Stimulated activated CD8-positive, alpha-beta memory T cell treated with anti-CD3 and anti-CD28 coated beads, Interleukin-15, amount 100 ng/mL, for 1 hour (primary cell): ENCODE measurements at places on chromosomes 5 and 9.

- no peak for DNase-seq
These were observed 343 bp downstream of the LMX1B start for GRCh38 chr9:126614088-126614454.

GRCh38 chr5:96459313-96460121 lies 26.5 kb upstream of the PCSK1 start:
- no peak for DNase-seq

GRCh38 chr9:68797116-68797515 lies 92.1 kb downstream of the PIP5K1B start:
- no peak for DNase-seq

- DNase-seq, result no peak
These were observed 116.7 kb upstream of the SLIT3 start for GRCh38 chr5:169417676-169418075.

DNA sequence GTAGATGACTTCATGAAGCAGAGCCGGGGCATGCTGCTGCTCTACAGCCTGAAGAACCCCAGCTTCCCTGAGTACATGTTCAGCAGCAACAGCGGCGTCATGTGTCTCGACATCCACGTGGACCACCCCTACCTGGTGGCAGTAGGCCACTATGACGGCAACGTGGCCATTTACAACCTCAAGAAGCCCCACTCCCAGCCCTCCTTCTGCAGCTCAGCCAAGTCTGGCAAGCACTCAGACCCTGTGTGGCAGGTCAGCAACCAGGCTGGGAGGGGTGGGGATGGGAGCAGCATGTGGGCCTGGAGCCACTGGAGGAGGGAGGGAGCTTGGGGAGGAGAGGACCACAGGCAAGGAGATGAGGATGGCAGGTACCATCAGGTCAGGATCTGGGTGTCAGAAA lies 16.2 kb downstream of the ENHO start:
- no peak for DNase-seq

DNA sequence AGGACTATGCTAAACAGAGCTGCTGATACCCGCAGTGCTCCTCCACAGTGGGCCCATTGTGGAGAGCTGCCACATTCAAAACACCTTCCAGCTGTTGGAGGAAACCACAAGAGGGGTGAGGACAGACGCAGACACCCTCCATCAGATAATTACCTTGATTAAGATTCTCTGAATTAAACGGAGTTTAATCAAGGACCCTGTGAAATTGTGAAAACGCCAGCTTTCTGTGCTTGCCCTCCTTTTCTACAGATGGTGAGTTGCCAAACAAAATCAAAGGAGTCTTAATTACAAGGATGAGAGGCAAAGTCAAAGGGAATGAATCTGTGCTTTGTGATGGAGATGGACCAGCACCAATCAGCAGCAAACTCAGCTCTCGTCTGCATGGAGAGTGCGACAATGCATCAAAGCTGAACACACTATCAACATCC lies 596.1 kb downstream of the ELAVL2 start:
- DNase-seq, result no peak

- no peak for DNase-seq
These were observed 16.9 kb downstream of the CLTA start for GRCh38 chr9:36207546-36208012.

GRCh38 chr9:974031-974995 lies 2.1 kb upstream of the DMRT3 start:
- no peak for DNase-seq

DNA sequence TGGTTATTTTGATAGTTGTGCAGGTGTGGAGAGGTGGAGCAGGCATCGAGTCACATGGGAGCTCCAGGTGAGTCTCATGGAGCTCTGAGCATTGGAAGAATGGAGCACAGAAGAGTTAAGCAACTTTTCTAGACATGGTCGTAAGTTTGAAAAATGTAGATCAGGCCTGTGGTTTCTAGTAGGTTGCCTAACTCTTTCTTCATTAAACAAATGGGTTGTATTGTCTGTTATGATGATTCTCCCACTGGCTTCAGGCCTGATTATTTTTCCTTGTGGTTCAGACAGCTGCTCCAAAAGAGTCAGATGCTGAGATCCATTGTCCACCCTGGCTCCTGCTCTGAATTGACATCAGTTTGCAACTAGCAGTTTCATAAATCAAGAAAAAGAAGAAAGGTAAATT lies 80.3 kb upstream of the RPS23 start:
- no peak for DNase-seq

DNA sequence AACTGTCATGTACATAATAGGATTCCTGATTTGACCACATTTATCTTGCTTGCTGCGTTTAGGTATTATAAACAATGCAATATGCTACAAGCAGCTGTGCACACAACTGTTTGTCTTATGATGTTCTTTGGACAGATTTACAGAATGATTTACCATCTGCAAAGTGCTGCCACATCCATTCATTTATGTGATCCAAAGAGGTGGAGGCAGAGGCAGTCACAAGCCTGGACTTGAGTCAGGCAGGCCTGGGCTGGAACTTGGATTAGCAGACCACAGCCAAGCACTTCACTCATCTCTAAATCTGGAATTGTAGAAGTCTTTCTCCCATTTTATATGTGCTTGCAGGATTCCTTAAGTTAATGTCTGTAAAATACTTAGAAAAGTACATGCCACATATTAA lies 149.0 kb downstream of the INSYN2B start:
- DNase-seq, result no peak

GRCh38 chr9:77283991-77284390 lies 106.7 kb downstream of the VPS13A start:
- no peak for DNase-seq

GRCh38 chr5:95304711-95305110 lies 19.8 kb upstream of the MCTP1 start:
- no peak for DNase-seq

DNA sequence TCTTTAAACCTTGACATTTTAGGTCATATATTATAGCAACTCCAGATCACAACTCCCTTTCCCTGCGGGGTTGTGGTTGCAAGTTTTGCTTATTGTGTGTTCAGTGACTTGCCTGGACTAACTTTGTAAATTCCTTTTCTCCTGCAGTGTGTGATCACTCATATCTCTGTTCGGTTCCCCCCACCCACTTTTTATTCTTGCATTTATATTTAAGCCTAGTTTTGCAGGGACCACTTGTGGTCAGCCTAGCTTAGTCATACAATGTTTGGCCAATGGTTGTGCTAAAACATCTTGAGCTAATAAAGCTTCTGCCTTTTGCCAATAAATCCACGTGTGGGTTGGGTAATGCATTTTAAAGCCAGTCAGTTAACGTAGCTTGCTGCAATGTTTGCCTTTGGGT lies 146.5 kb upstream of the IRX4 start:
- no peak for DNase-seq

DNA sequence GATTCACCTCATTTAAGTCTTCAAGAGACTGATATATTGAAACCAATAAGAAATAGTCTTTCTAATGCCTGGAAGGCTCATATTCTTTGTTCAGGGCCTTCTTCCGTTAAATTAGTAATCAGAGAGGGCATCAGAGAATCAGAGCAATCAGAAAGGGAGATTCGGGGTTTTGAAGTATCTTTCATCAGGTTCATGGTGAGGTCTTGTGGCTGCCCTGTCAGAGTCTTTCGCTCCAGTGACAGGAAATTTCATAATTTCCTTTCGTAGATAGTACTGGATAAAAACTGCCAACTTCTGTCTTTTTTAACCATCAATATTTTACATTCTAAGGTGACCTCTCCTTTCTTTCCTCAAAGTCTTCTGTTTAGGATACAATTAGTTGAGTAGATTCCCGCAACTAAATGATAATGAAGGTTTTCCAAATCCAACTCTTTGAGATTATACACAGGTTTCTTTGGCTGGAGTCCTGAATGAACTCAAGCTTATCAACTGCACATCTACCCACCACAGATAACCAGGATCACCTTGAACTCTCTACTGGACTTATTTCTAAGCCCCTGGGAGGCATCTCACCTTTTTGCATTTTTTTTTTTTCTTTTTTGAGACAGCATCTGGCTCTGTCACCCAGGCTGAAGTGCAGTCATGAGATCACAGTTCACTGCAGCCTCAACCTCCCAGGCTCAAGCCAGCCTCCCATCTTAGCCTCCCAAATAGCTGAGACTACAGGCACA lies 5.5 kb downstream of the IL31RA start:
- DNase-seq, result no peak

- no peak for DNase-seq
These were observed 28.2 kb downstream of the MEF2C start for GRCh38 chr5:88854769-88855168.

GRCh38 chr5:96516631-96517071 lies 83.6 kb upstream of the PCSK1 start:
- no peak for DNase-seq

DNA sequence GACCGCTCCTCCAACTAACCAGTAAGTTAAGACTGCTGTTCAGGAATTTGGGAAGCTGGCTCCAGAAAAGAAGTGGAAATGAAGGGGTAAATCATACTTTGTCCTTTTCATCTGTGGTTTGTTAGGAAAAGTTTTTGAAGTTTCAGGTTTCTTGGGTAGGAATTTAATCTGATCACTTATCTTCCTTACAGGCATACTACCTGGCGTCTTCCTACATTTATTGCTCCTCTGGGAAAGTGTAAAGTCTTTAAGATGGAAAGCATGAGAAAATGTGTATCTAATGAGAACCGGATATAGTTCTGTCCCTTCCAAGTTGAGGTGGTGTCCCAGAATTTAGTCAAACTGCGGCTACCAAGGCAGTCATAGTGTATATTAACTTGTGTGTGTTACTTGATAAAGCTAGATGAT lies 1.3 kb downstream of the RASA1 start:
- DNase-seq, result no peak

GRCh38 chr5:120852222-120852860 lies 388.2 kb downstream of the PRR16 start:
- DNase-seq, result no peak

DNA sequence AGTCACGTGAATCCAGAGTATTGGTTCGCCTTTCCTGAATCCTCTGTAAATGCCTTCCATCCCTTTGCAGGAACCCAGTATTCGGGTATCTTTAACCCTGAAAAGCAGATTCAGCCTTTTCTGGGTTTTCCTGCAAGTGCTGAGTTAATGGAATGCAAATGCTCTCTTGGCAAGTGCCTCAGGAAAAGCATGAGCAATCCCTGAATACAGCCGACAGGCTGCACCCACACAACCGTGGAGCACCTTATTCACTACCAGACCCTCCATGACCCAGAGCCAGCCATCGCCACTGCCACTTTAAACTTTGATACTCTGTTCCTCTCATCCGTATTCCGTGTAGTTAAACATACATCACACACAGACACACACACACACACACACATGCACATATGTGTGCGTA lies 54.4 kb downstream of the ZNF622 start:
- DNase-seq, result no peak

DNA sequence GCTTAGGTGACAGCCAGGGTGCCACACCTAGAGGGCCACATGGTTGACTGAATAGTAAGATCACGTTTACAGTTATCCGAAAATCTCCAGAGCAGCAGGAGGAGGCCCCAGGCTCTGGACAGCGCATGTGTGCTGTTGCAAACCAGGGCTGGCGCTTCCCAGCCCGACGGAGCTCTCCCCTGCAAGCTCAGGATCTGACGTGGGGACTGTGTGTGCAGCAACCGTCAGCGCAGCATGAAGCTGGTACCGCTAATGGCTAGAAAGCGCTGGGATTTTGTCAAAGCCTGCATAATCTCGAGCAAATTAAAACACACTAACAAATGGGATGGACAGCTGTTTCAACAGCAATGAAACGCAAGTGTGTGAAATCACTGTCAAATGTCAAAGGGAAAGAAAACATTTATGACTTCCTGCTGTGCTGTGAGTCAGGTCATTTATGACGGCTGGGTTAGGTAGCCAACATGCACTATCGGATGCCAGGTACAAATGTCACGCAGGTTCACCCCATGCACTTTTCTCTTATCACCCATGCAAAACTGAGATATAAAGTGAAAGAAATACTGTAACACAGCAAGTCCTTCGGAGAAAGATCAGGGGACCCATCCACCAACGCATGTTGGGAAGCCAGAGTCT lies 7.5 kb downstream of the SURF4 start:
- no peak for DNase-seq

GRCh38 chr5:59517926-59518585 lies 375.5 kb downstream of the PDE4D start:
- DNase-seq, result no peak

DNA sequence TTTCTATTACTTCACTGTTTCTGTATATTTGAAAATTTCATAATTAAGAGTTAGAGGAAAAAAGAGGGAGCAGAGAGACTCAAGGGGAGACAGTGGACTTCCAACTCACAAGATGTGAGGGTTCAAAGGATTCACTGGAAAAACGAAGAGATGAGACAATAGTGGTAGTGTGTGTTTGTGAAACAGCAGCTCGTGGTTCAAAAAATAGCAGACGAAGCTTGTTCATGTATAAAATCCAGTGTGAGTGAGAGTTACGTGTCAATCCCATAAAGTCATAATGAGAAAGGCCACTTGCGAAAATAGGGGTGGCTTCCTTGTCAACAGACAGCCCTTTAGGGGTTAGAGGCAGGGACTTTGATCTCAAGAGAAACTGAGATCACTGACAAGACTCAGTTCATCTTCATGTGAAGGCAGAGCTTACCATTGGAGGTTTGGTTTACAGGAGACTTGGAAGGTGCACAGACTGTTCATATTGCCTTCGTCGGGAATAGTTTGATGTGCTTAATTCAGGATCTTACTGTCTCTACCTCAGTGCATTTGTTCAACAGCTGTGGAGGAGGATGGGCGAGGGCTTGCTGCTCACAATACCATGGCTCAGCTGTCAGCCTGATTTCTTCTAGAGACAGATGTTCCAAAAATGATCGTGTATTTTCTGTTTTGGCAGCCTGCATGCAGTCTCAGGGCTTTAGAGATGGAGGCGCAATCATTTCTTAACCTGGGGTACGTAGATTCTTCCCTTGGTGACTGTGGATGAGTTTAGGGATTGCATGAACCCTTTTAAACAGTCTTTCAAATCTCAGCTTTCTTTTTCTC lies 105.7 kb upstream of the KLF9 start:
- DNase-seq, result no peak

- DNase-seq, result no peak
These were observed 216.5 kb downstream of the MCTP1 start for GRCh38 chr5:95068289-95068910.

- no peak for DNase-seq
These were observed 172.8 kb upstream of the RASA1 start for GRCh38 chr5:87094833-87095232.

DNA sequence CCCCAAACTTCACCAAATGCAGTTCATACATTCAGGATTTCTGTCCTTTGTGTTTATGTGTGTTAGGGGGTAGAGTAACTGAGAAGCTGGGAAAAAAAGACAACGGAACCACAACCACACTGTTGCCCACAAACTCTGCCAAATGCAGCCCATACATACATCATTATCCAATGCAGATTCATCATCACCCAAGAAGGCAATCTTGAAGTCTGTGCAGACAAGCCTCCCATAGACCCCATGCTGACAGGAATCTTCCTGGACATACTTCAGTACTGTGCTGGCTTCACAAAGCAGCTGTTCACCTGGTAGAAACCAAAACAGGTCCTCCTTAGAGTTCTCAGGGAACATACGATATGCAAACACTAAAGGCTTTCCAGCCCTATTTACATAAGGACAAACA lies 38.9 kb downstream of the MTMR12 start:
- no peak for DNase-seq

- DNase-seq, result no peak
These were observed 463.5 kb upstream of the RGMB start for GRCh38 chr5:98309785-98310598.
